Mesenteric fat pad (tissue), 1 donor: ENCODE measurements at places on chromosomes 16 and 17. TPM values are rescaled to one million over a fixed set of nuclear protein-coding genes. Genes with fewer than 3 reads are reported as not detected.
A peak's percentile ranks its signal among the peaks of the same experiment; 100 is the strongest.

DNA sequence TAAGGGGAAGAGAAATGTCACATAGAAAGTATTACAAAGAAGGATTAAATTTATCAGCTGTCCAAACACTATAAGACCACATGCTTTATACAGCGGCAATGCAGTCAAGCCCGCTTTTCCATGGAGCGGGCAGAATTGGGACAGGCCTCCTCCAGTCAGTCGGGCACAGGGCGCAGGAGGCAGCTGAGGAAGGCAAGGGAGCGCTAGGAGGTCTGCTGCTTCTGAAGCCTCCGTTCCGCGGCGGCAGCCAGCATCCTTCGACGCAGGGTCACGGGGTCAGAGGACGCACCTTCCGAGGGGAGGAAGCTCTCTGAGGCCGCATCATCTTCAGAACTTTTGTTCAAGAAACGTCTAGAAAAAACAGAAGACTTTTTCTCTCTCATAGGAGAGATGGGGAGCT lies 62.6 kb downstream of the AMFR start:
- peak; percentile 85 for DNase-seq

DNA sequence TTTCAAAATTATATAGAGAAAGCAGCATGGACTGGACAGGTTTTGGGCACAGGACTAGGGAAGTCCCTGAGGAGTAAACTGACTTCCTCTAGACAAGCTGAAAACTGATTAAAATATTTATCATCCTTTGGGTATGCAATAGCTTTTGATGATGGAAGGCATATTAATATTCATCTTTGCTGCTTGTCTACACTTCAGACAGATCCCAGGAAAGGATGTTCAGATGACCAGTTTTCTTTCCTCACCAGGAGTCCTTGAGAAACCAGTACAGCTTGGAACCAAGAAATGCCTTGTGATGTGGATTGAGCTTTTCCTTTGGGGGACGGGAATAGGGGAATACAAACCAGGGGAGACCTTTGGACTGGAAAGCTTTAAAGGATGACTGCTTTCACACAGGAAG lies 195.5 kb downstream of the FTO start:
- DNase-seq: no peak

CSH1 gene
- not detected for total RNA-seq

DUS1L gene
- total RNA-seq: 103 TPM

GNGT2 gene
- 1.5 TPM for total RNA-seq

DCAF7 gene
- 49.6 TPM for total RNA-seq

MYCBPAP gene
- 0.61 TPM for total RNA-seq

GRCh38 chr17:5769593-5770354 lies 185.5 kb upstream of the NLRP1 start:
- no peak for DNase-seq

- no peak for DNase-seq
These were observed 831.0 kb upstream of the EEF2KMT start for GRCh38 chr16:5928476-5929065.

CLDN9 gene
- not detected for total RNA-seq

DNA sequence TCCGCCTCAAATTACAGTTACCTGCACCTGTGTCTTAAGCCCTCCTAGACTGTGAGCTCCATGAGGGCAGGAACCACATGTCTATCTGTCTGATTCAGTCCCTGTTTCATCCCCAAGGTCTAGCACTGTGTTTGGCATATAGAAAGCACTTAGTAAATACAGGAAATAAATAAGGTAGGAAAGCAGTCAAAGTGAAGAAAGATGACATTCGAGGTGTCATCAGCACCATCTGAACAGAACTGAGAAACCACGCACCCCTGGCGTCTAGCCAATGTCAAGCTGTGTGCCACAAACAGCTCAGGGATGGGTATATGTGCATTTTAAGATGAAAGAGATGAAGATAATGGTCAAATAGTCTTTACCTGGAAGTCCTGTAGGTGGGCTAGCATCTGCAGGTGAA lies 79.6 kb upstream of the ATP2A3 start:
- DNase-seq: no peak

GRCh38 chr16:89567656-89568594 lies 7.4 kb downstream of the RPL13 start:
- DNase-seq: no peak

DNA sequence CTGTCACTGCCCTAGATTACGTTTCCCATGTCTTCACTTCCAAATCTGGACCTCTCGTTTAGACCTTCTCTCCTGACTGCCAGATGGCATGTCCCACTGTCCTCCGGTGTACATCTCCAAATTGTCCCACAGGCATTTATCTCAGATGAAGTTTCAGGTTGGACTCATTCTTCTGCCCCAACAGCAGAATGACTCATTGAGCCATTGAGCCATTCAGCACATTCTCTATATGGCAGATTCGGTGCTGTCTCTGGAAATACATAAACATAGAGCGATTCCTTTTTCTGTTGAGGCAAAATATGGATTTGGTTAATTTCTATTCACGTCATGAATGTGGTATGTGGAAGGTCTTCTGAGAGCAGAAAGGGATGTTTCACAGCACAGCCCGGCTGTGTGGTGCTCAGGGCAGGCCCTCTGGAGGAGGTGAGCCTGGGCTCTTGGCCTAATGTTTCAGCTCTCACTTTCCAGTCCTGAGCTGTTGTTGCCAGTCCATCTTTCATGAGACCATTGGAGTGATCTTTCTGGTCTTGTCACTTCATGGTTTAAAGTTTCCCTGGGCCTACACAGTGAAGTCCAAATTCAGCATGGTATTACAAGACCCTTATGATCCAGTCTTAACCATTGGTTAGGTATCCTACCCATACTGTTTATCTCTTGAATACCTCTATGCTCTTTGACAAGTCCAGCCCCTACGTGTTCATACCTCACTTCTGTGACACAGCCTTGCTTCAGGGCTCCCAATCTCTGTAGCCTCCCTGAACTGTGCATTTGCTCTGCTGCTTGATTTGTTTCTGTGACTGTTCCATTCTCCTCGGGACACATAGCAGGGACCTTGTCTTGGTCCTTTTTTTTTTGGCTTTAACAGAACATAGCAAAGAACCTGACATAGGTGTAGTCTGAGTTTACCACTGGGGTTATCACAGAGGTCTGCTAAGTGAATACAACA lies 15.9 kb downstream of the HAPSTR1 start:
- no peak for DNase-seq
